Fibroblast of lung (primary cell): ENCODE measurements at places on chromosomes 6 and 20. TPM values are rescaled to one million over a fixed set of nuclear protein-coding genes. Genes with fewer than 3 reads are reported as not detected.

The TCP11 gene
- 0.17 and 0.51 TPM in 2 replicates for total RNA-seq

The NTSR1 gene
- under 0.01 and 0.33 TPM in 2 replicates for total RNA-seq

GRCh38 chr20:35369804-35370203 is 42.0 kb downstream of the UQCC1 start:
- H3K27me3 ChIP-seq = no peaks in the 10 kb centered on the region
- DNase-seq = peak; percentile 96
- H3K27ac ChIP-seq = no peak overlapping the region
- no peaks in the 10 kb centered on the region for H3K36me3 ChIP-seq

DNA sequence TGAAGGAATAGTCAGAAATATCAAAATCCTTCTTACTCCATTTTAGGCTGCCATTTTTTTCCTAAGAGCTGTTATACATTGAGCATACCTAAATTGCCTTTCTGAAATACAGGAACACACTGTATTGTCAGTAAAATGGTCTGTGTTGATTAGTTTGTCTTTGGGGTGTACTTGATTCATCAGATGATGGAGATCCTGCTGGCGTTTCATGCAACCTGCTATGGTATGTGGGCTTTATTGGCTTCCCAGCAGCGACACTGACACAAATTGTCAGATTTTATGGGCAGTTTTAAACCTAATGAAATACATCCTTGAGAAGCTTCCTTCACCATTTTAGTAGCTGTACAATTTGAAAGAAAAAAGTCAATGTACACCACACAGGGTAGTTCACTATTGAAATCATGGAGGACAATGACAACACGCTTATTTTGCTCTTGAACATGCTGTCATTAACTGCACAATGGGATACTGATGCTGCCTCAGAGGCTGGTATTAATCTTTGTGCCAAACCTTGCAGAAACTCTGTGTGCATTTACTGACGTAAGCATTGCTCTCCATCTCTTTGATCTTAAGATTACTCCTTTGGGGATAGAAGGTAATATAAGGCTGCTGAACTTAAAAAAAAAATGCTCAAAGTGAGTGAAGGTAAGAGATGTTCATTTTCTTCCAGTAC is 124.9 kb downstream of the LAMA2 start:
- H3K4me3 ChIP-seq = no peak overlapping the region
- no peak overlapping the region for H3K27ac ChIP-seq
- DNase-seq = no peak
- no peaks in the 10 kb centered on the region for H3K4me1 ChIP-seq
- H3K36me3 ChIP-seq = no peaks in the 10 kb centered on the region

DNA sequence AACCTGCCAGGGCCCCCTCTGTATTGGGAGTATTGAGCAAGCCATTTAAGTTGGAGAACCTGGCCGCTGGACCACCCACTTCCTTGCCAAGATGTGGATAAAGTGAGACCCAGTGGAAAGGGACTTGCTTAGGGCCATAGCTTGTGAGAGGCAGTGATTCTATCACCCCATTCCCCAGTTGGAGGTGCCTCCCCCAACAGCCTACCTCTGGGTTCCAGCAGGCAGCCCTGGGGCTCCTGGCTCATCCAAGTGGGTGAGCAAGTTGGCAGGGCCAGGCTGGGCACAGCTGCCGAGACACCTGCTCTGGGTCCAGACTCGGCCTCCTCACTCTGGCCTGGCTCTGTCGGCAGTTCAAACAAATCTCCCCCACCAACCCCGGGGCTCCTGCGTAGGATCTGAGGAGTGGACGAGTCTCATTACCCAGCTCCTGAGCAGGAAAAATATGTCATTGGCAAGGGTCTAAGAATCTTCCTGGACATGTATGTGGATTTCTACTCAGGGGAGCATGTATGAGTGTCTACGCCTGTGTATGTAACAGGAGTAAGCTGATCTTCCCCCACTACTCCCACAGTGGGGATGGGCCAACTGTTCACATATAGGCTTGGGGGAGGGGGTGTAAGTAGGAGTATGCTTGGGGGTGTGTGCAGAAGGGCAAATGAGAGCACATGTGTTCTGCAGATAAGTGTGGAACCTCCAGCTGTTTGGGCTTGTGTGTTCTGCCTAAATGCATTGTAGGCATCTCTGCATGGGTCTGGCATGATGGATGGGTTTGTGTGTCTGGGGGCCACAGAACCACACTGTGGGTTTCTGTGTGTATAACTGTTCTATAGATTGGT is 1.9 kb downstream of the ID1 start:
- H3K4me3 ChIP-seq = peak overlapping the region; percentile 79
- no peaks in the 10 kb centered on the region for H3K27me3 ChIP-seq
- H3K4me1 ChIP-seq = peaks cover 26% of the 10 kb centered on the region

DNA sequence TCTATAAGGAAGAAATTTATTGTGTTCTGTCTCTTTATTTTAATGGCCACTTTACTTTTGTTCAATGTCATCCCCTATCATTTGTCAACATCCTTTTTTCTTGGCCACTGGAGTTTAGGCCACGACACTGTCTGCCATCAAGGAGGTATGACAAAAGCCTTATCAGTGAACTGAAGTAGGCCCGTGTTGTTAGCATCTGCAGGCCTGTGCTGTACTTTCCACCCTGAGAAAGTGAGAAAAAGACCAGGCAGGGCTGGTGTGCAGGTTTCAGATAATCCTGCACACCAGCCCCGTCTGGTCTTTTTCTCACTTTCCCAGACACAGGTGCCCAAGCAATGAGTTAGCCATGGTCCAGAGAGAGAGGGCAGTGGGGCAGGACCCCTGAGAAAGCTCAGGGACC is 57.6 kb downstream of the GOPC start:
- no peak overlapping the region for H3K4me3 ChIP-seq
- DNase-seq = no peak
- H3K27me3 ChIP-seq = no peaks in the 10 kb centered on the region
- peaks cover 20% of the 10 kb centered on the region for H3K36me3 ChIP-seq

DNA sequence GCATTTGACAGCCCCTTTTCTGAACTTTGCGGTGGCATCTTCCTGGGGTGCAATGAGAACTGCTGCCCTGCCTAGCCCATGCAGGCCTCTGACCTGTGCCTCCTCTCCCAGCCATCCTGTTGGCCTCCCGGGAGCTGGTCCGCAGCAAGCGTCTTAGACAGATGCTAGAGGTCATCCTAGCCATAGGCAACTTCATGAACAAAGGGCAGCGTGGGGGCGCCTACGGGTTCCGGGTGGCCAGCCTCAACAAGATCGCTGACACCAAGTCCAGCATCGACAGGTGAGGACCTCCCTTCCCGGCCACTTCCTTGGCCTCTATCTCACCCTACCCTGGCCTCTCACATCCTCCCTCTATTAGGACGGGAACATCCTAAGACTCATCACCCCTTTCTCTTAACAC is 37.6 kb downstream of the MOCS1 start:
- no peak for DNase-seq
- H3K4me1 ChIP-seq = no peaks in the 10 kb centered on the region
- H3K4me3 ChIP-seq = no peak overlapping the region
- no peak overlapping the region for H3K27ac ChIP-seq
- H3K27me3 ChIP-seq = no peaks in the 10 kb centered on the region

GRCh38 chr6:106192824-106193223 is 106.7 kb downstream of the PRDM1 start:
- H3K4me3 ChIP-seq = no peak overlapping the region
- no peaks in the 10 kb centered on the region for H3K27me3 ChIP-seq
- H3K4me1 ChIP-seq = peaks cover 6% of the 10 kb centered on the region
- DNase-seq = no peak
